ENCODE measurements at places on chromosomes 13 and 19.

GRCh38 chr19:19475849-19476828, 39.2 kb downstream of the TSSK6 start:
- DNase-seq = no peak

DNA sequence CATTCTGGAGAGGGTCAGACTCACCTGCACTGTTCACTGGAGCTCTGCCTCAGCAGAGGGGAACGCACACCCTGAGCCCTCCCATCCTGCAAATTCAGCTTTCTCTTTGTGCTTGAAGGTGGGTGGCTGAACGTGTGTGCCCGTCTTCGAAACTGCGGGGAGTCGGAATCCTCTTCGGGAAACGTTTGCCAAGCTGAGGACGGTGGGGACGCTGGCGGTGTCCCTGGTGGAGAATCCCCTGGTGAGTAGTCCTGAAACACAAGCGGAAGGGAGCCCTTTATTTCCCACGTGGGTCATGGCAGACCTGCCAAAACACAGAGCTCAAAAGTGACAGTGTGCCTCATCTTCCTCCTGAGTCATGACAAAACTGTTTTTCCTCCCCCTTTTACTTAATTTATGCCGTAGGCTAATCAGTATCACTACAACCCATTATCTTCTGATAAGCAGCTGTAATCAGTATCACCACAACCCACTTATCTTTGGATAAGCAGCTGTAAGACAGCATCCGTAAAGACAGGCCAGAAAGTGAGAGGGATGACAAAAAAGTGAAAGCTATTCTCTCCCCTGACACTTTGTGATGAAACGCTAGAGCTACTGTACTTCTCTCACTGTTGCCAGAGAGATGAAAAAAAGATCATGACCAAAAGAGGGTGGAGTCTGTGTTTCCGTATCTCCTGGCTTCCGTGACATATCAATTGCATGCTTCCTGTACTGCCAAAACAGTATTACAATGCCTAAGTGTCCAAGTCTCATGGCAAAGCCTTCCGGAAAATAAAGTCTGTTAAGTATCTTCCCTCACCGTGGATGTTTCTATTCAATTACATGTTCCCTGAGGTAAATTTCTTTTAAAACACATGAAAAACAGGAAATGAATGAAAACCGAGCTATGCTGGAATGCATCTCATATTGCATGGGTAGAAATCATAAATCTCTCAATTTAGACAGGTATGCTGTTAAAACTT, 155.5 kb downstream of the TBC1D4 start:
- peak; percentile 19 for DNase-seq

- no peak for DNase-seq
These were observed 2464.5 kb downstream of the PCDH9 start for GRCh38 chr13:64765636-64766035.

GRCh38 chr19:50875795-50876422, 2.7 kb downstream of the KLK2 start:
- no peak for DNase-seq

GRCh38 chr19:29255006-29255405, 42.1 kb upstream of the UQCRFS1 start:
- no peak for DNase-seq

GRCh38 chr13:107649079-107649478, 566.3 kb downstream of the LIG4 start:
- no peak for DNase-seq

- peak; percentile 34 for DNase-seq
These were observed 18.1 kb downstream of the ARHGEF18 start for GRCh38 chr19:7366701-7367420.

GRCh38 chr13:97753942-97754670, 199.4 kb upstream of the IPO5 start:
- no peak for DNase-seq

GRCh38 chr13:77545626-77546412, 10.3 kb downstream of the SCEL start:
- no peak for DNase-seq

DNA sequence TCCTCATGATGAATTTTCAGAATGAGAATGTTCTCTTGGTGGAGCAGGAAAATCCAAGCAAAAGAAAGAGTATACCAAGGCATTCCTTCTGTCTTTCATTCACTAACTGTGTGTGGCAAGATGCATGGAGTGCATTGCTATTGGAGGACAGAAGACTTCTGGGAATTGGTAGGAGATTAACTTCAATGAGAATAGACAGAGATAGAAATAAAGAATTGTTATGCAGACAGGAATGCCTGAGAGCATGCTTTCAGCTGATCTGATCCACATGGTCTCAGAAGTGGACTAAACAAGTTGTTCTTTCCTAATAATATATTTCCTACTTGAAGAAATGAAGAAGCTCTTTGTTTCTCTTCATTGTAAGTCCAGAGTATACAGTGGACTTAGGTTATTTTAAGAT, 303.6 kb downstream of the MYO16 start:
- peak; percentile 52 for DNase-seq

Data from AG10803 (cell line).